Daoy (cell line): ENCODE measurements at places on chromosomes 2 and 18.
A peak's percentile ranks its signal among the peaks of the same experiment; 100 is the strongest.

DNA sequence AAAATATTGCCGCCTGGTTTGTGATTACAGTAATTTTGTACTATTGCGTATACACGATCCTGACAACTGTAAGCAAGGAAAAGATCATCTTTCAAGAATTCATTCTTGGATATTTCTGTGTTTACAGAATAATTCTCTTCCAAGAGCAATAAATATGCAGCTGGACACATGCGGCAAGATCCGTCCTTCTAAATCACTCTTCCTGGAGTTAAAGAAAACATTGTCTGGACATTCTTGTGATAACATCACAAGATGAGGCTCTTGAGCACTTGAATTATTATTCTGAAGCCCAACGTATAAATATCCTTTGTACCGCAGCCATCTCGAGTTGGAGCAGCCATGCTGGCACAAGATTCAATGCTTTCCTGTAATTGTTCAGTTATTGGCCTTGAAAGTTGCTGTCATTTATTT lies 9.9 kb downstream of the FHL2 start:
- DNase-seq: no peak

GRCh38 chr2:12809526-12809925 lies 92.8 kb downstream of the TRIB2 start:
- no peak for DNase-seq

DNA sequence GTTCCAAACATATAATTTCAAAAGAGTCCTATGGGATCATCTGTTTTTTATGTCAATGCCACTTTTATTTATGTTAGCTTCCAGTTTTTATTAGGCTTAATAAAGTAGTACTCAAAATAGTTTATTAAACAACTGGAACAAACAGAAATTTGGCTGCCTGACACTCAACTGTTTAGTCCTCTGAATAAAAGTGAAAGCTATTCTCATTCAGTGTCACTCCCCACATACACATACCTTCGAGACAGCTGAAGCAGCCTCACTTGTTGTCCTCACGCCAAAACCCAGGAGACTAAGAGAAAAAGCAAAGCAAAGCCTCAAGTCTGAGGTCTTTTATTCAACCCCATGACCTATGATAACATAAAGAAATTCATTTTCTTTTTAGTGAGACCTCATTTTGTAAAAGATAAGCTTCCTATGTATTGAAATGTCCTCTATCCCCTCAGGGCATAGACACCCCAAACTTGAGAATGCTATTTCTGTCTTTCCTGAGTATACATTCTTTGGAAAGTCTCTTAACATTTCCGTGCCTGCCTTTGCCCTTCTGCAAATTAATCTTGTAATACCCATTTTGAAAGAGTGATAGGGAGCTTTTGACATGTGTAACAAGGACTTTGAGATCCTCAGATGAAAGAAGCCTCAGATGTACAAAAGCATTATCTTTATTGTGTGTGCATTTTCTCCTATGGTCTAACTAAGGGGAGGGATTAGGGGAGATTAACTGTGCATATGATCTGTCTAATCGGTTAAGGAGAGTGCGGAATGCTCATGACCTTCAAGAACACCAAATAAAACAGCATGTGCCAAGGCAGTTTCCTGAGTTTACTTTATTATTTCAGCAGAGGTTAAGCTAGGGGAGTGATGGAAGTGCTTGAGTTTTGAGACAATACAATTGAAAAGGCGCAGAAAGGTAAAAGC lies 1523.7 kb upstream of the PIK3C3 start:
- no peak for DNase-seq

DNA sequence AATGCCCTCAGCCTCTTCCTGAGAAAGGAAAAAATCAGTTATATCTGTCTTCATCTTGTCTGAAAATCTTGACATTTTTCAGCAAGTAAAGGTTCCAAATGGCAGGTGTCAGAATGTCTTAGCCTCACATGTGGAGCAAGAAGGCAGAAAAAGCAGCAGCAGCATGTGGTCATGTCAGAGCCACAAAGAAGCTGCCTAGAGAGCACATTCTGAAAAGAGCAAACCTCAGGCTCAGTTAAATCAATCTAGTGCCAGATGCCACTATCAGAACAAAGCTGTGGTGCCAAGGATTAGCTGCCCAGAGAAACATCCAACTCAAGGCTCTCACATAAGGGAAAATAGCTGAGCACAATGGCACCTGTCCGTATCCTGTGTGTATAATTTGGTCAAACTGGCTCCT lies 105.9 kb downstream of the SRBD1 start:
- no peak for DNase-seq

- DNase-seq: no peak
These were observed 283.6 kb downstream of the DYSF start for GRCh38 chr2:71736986-71737385.

DNA sequence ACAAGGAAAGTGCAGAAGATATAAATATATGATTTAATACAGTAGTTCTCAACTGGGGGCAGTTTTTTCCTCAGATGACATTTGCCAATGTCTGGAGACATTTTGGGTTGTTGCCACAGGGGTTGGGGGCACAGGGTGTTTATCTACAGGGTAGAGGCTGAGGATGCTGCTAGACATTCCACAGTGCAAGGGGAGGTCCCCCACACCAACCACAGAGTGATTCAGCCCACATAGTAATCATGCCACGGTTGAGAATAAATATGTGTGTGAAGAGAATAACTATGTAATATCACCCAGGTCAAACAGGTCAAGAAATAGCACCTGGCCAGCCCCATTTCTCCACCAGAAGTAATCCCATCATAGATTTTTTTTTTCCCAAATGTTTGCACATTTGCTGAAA lies 17.9 kb downstream of the DYSF start:
- peak; percentile 81 for DNase-seq

DNA sequence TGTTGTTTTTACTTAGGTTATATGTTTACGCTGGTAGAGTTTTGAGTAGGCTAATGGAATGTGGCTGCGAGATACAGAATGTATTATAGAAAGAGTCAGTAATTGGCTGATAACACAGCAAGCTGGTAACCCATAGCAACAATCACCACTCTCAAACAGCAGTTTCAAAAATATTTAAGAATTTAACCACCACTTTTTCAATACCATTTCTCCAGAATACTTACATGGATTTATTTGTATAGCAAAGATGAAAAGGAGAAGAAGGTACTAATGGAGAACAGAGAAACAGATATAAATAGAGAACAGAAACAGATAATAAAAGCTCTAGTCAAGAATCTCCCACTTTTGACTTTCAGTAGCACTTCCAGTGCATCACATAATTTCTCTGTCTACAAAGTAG lies 188.3 kb upstream of the SLC39A10 start:
- DNase-seq: no peak

GRCh38 chr2:219702796-219703545 lies 75.5 kb downstream of the SLC4A3 start:
- DNase-seq: no peak

DNA sequence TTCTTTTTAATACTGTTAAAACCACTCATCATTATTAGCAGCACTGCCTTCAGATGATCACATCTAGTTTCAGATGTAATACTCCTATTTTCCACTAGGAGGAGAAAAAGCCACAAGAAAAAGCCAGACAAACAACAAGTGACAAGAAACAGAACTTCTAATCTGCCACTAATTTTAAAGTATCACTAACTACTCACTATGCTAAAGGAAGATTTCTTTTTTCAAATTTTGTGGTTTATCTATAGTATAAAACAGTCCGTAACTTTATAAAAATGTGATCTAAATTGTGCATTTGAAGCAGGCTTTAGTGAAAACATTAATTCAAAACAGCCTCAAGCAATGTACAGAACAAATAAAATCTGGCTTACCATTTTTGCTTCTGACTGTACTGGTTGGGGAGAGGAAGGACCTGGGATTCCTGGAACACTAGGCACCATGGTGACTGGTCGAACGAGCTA lies 56.8 kb downstream of the ATF2 start:
- DNase-seq: peak; percentile 4

- DNase-seq: no peak
These were observed 1472.3 kb upstream of the CELF4 start for GRCh38 chr18:39037925-39038324.

DNA sequence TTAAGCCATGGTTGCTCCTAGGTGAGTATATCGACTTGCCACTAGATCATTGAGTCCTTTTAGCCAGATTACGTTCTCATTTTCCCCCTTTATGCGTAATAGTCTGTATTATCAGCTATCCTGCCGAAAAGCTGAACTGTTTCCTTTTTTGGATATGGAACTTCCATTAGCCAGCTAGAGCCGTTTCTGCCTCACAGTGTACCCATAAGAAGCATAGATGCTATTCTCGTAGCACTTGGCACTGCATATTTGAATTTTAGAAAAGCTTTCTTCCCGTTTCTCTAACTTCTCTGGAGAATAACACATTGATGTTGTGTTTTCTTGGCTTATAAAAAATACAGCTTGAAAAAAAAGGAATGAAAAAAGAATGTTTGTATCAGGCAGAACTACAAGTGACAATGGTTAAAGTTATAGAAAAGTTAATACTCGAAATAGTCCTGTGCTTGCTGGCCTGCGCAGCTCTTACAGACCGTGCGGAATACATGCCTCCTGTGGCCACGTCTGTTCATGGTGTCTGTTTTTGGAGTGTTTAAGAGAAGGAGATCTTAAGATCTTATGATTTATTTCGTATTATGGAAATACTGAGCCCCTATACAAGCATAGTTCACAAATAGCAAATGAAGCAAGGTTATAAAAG lies 710 bp downstream of the DUSP19 start:
- no peak for DNase-seq

DNA sequence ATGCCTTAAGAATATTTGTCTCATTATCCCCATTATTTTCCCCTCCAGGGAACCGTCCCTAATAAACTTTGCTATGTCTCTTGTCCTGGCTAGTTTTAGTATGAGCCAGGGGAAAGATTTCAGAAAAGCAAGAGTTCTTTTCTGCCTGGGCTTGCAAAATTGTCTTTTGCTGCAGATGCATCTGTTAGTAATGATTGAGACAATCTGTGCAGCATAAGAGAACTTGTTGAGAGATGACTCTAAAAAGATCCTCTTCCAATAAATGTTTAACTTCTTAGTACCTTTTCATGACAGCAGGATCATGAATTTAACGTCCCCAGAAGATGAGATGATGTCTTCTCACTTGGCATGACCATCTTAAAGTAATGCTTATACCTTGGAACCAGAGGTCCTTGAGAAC lies 172.5 kb upstream of the CREB1 start:
- no peak for DNase-seq

GRCh38 chr2:69603146-69603743 lies 40.3 kb downstream of the AAK1 start:
- DNase-seq: no peak

- DNase-seq: peak; percentile 15
These were observed 277.8 kb downstream of the SETBP1 start for GRCh38 chr18:44958455-44958854.

GRCh38 chr2:107681936-107682335 lies 144.8 kb upstream of the RGPD4 start:
- DNase-seq: no peak

GRCh38 chr2:71125506-71126294 lies 4.3 kb downstream of the MCEE start:
- no peak for DNase-seq

DNA sequence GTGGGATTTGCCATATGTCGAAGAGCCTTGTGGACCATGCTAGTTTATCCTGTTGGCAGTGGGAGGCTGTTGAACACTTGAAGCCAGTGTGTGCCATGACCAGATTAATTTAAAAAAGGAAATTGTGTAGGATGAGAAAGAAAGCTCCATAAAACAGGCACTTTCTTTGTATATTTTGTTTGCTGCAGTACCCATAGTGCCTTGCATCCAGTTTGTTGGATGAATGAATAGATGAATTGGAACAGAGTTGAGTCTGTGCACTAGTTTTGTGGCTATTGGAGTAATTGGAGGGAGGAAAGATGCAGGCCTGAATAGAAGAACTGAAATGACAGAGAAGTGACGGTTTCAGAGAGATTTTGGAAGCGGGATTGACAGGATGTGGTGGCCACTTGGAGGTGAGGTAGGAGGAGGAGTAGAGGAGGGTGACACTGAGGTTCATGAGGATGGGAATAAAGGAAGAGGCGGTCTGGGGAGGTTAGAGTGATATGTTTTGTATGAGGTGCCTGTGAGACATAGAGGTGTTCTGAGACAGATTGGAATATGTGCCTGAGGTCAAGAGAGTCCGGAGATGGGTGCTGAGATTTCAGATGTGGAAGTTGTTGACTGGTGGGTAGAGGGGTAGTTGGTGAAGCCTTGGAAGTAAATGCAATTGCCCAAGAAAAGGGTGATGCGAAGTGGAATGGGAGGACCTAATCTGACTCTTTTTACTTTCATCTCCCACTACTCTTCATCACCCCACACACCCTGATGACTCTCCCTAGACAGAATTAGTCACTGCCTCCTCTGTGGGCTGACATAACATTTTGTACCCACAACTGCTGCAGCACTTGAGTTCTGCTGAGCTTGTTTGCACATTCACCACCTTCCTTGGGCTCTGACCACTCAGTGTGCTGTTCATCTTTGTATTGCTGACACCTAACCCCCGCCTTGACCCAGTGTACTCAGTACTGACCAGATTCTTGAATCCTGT lies 5.1 kb downstream of the DGUOK start:
- DNase-seq: peak; percentile 70

DNA sequence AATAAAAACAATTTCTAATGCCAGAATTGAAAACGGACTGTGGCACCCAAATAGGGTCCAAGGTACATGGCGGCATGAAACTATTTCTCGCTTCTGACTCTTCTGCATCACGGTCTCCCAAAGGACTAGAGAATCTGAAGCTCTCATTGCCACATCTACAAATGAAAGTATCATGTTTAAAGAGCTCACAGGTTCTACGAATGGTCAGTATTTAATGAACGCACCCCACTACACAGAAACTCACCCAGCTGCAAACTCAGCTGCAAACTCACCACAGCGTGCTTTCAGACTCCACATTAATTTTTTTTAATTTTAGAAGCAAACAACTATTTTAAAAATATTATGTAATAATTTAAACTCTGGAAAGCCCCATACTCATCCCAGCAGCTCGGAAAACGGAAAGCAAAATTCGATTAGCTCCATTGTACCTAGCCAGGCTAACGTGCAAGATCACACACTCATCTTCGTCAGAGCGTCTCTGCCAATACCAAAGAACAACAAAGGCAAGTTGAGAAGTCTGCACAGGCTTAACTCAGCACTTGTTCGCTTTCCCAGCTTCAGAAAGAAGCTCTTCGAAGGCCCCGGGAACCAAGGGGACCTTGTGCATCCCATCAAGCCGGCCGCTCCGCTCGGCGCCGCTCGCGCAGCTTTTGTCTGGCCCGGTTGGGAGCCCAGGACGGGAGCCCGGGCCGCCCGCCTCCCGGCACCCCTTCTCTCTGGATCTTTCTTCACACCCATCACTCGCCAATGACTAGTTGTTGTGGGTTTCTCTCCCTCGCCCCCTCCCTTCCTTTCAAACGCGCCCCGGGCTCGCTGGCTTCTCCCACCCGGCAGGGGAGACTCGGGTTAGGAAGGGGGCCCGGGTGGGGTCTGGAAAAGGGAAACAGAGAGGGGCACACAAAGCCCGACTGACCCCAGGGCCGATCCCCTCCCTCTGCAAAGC lies 785 bp downstream of the CLASP1 start:
- peak; percentile 43 for DNase-seq

- no peak for DNase-seq
These were observed 13.2 kb downstream of the BMP10 start for GRCh38 chr2:68857855-68858456.

DNA sequence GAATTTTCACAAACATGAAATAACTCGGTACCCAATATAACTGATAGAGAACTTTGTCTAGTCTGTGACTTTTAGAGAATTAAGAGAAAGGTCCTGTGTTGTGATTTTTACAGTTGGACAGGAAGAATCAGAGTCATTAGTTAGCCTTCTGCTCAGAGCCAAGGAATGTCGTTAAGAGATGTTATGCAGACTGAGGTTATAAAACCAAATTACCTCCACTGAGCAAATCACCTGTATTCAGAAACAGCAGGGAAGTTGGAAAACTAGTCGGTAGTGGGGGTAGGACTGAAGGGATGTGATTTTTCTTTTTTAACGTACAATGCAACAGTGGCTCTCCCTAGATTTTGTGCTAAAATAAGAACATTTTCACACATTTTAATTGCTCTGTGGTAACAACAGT lies 18.5 kb downstream of the TANK start:
- no peak for DNase-seq
